CD4-positive, alpha-beta memory T cell (primary cell): ENCODE measurements at places on chromosomes 6 and 20.

GRCh38 chr6:39979461-39980328 is 45.4 kb upstream of the MOCS1 start:
- DNase-seq = no peak

DNA sequence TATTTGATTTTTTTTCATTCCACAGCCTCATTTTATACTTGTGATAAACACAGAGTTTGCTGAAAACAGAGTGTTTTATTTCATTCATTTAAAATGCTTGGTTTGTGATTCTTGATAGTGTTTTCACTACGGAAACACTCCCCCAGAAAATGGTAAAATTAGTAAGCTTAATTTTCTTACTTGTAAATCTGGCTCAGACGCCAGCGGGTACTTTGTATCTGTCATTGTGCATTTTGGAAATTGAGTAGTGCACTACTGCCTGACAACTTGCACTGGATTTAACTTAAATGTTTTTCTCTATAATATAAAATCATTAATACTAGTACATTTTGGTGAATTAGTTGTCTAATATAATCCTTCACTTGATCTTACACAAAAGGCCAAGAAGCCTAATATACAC is 37.0 kb upstream of the HINT3 start:
- no peak for DNase-seq

DNA sequence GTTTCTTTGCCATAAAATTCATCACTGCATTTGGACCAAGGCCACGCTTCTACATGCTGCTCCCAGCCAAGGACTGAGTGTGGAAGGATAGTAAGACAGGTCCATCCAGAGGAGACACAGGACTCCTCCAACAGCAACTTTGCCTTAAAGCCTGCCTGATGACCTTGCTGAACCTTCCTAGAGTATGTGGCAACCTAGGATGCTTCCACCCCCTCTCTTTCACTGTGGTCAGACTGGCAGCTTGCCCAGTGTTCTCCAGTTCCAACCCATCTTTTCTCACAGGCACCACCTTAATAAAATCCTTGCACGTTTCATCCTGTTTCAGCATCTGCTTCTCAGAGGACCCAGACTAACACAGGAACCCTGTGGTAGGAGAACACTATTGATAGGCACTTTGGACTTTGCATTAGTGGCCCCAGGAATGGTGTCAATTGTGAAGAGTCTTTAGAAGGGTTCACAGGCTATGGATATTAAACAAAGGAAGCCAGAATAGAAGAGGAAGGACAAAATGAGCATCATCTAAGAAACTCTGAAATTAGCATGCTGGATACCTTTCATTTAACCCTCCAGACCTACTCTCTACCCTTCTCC is 2.4 kb upstream of the PKHD1 start:
- no peak for DNase-seq

DNA sequence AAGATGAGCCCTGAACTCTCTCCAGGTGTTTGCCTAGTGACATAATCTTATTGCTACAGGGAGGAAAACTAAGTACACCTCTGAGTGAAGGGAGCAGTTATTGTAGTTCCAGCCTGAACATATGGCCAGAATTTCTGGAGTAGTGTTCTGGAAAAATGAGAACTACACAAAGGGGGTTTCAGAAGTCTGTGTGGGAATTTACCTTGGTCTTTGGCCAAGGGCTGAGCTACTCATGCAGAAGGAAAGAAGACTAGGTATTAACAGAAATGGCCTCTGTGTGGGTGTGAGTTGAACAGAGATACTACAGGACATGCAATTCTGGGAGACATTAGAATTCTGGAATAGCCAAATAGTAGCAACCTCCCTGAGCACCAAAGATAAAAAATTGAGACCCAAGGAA is 1009.7 kb upstream of the GJE1 start:
- no peak for DNase-seq

GRCh38 chr6:14734052-14734415 is 511.8 kb upstream of the JARID2 start:
- no peak for DNase-seq

- no peak for DNase-seq
Observed at GRCh38 chr6:13139119-13139518, 189.2 kb downstream of the TBC1D7 start.

DNA sequence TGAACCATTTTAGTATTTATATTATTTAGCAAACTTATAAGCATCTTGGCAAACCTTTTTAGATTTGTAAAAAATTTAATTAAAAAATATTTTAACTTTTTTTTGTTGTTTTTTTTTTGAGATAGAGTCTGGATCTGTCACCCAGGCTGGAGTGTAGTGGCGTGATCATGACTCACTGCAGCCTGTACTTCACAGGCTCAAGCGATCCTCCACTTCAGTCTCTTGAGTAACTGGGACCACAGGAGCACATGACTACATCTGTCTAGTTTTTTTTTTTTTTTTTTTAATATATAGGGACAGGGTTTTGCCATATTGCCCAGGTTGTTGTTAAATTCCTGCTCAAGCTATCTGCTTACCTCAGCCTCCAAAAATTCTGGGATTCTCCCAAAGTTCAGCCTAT is 161.1 kb downstream of the EYS start:
- no peak for DNase-seq
